Substantia nigra (tissue), 51 donors: ENCODE measurements at places on chromosomes 5 and 9.
A peak's percentile ranks its signal among the peaks of the same experiment; 100 is the strongest.

DNA sequence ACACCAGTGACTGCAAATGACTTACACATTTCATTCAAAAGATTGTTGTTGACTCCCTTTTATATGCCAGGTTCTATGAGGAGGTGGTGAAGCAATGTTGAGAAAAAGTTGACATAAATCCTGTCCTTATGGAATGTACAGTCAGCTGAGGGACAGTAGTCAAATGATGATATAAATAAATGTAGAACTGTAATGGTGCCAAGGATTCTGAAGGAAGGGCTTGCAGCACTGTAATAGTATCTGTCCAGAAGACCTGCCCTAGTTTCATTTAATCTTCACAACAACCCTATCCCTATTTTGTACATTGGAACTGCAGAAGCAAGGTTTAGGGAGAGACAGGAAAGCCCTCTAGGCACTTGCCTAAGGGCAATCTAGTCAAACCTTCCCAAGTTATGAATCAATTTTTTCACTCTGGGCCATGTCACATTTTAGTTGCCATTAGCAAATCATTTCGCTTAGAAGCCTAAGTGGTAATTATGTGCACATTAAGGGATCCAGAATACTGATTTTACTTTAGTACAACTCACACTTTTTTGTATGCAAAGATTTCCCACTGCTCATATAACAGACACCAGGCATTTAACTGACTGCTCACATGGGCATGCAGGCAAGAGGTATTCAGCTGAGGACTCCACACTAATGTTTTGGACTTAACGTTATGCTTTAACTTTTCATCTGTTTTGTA, 34.5 kb upstream of the LIFR start:
- no peak for DNase-seq

- no peak for DNase-seq
Measured at GRCh38 chr9:106583751-106584150, 279.2 kb upstream of the ZNF462 start.

DNA sequence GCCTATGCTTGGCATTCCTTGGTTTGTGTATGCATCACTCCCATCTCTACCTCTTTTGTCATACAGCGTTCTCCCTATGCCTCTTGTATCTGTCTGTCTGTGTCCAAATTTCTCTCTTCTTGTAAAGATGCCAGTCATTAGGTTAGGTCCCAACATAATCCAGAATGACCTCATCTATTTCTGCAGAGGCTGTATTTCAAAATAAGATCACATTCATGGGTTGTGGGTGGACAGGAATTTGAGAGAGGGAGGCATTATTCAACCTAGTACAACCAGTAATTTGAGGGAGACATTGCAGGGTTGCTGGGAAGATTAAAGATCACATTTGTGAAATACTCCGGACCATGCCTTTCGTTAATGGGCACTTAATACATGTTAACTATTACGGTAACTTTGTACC, 155.0 kb downstream of the MAN2A1 start:
- no peak for DNase-seq

DNA sequence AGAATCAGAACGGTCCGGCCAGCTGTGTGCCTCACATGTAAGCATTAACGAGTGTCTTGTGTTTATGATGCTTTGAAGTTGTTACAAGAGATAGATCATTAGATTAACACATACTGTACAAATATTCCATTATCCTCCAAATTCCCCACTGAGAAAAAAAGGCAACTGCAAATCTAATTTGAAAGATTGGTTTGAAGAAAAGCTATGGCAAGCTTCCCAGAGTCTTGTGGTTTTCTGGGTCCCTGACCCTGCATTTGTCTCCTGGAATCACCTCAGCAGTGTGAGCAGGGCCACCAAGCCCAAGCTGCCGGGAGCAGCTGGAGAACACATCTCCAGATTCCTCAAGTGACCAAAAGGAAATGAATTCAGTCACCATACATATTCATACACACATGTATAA, 36.9 kb upstream of the ADAMTS16 start:
- no peak for DNase-seq

GRCh38 chr5:180636016-180636402, 13.4 kb downstream of the FLT4 start:
- DNase-seq: no peak

DNA sequence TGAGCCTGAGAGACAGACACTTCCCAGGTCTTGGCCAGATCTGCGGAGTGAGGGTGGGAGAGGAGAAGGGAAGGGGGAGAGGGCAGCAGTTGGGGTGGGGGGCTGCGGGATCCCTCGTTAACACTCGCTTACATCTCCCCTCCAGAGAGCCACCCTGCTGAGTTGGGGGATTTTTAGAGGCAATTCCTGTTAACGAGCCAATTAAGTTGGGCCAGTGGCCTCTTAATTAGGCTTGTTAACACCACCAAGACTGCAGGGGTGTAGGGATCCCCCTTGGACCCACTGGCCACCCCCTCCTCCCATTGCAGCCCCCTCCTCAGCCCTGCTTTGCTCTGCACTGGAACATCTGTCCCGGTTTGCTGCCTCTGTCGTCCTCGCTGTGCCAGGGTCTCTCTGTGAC, 23.7 kb downstream of the CNTFR start:
- DNase-seq: no peak

GRCh38 chr5:169921384-169921783, 58.9 kb downstream of the INSYN2B start:
- DNase-seq: no peak

- DNase-seq: no peak
Measured at GRCh38 chr9:113388833-113389232, 12.0 kb upstream of the HDHD3 start.

DNA sequence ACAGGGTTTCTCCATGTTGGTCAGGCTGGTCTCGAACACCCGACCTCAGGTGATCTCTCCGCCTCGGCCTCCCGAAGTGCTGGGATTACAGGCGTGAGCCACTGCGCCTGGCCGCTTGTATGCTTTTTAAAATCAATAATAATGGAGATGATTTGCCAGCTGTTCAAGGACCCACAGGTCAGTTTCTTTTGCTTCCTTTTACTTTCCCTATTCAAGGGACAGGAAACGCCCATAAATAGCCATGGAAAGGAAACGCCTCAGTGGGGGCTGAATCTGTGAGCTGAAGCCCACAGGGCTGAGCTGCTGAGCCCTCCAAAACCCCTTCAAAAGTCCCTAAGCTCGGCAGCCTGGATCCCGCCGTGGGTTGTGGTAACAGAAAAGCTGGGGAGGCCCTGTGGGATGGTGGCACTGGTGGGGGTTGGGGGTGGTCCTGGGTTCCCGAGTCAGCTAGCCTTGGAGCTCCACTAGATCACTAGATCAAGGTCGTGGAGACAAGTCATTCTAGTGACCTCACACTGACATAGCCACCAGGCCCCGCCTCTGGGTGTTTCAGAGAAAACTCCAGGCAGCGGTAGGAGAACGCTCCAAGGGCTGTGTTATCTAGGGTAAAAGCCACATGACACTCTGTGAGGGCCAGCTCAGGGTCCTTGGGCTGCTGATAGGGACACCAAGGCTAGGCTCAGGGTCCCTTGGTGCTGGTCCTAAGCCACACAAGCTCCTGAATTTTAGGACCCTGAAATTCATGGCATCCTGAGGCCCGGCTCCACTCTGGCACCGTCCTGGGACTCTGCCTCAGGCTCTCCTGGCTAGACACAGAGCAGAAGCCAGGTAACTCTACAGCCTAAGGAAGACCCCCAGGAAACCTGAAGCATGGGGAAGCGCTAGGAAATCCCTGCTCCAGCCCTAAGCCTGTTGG, 18.0 kb upstream of the DUSP1 start:
- no peak for DNase-seq

DNA sequence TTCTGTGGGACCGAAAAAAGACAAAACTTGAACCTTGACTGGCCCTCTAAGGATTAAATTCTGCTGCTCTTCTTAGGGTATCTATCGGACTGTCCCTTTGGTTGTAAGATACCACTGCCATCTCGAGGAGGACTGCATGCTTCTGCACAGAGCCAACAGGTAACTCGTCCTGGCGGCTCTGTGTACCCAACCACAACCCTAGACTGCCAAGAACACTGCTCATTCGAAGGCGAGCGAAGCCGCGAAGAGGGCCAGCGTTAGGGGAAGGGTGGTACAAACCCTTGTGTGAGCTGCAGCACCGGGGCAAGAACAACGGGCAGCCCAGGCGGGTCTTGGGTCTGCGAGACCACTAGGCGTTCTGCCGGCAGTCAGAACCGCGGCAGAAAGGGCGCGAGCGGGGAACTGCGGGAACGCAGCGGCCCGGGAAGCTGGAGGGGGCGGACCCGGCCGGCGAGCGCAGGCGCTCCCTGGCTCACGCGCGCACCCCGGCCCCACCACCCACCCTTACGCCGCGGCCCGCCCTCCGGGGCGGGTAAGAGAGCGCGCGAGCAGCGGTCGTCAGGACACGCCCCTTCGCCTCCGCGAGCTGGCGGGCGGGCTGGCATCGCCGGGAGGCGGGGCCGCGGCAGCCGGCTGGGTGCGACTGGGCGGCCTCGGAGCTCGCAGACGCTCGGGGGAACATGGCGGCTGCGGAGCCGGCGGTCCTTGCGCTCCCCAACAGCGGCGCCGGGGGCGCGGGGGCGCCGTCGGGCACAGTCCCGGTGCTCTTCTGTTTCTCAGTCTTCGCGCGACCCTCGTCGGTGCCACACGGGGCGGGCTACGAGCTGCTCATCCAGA, at the start of gene ISOC1:
Gene ISOC1 (plus strand): TSS at position 663 of the 837 bp plus-strand sequence. CDS start 18 bp downstream, at position 681.
- peak; percentile 73 for DNase-seq

- DNase-seq: no peak
Measured at GRCh38 chr5:77171141-77171910, 39.2 kb upstream of the PDE8B start.

- no peak for DNase-seq
Measured at GRCh38 chr5:135596788-135597187, 18.0 kb upstream of the CXCL14 start.

GRCh38 chr5:55965525-55965924, 29.2 kb downstream of the IL6ST start:
- no peak for DNase-seq

- DNase-seq: no peak
Measured at GRCh38 chr9:72983512-72984225, 30.8 kb upstream of the ALDH1A1 start.

DNA sequence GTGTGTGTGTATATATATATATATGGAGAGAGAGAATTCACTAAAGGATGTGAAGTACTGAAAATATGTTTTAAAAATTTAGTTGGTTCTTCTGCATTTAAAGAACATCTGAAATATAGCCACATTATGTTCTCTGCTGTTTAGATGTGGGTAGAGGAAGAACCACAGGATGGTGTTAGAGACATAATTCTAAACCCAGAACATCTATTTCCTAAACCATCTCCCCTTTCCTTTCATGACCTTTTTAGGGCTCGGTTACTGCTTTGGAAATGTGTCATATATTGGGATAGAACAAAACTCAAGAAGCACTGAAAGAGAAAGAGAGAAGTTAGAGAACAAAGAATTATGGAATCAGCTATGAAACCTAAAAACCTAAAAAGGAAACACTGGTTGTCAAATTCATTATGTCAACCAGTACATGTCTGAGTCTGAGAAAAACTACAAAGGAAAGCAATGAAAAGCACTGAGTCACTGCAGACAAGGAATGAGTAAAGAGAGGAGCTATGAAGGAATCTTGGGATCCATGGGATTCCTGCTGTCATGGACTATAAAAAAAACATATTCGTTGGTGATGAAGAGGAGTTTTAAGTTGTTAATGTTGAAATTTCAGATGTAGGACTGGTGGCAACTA, 28.4 kb downstream of the SLC12A2 start:
- DNase-seq: no peak

GRCh38 chr5:169106911-169107706, 193.8 kb downstream of the SLIT3 start:
- no peak for DNase-seq

DNA sequence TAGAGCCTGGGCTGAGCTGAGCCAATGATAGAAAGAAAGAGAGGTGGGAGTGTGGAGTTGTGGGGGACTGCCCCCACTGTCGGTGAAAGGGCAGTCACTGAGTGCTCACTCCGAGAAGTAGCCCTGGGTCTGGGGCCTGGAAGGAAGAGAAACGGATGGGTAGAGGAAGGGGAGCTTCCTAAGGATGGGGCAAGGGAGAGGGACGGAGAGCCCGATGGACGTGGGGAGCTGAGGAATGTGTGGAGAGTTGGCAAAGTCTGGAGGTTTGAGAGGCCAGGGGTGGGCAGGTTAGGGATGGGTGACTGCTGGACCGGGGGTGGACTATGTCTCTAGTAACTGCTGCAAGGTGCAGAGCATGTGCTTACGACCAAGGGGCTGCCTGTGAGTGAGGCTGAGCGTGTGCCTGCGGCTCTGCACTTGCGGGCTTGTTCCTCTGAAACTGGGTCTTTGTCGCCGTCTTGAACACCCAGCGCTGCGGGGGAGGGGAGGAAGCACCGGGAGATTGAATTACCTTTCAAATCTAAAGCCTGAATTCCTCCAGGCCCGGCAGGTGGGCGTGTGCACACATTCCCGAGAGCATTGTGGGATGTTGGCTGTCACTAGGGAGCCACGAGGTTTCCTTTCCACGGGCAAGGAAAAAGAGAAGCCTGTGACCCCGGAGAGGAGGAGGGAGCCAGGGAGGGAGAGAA, 76.4 kb upstream of the ARAP3 start:
- no peak for DNase-seq

GRCh38 chr5:14107536-14107935, 35.6 kb upstream of the TRIO start:
- no peak for DNase-seq

- DNase-seq: no peak
Measured at GRCh38 chr9:16316911-16317817, 553.3 kb downstream of the BNC2 start.

GRCh38 chr9:129166623-129167557, 11.2 kb downstream of the IER5L start:
- no peak for DNase-seq

DNA sequence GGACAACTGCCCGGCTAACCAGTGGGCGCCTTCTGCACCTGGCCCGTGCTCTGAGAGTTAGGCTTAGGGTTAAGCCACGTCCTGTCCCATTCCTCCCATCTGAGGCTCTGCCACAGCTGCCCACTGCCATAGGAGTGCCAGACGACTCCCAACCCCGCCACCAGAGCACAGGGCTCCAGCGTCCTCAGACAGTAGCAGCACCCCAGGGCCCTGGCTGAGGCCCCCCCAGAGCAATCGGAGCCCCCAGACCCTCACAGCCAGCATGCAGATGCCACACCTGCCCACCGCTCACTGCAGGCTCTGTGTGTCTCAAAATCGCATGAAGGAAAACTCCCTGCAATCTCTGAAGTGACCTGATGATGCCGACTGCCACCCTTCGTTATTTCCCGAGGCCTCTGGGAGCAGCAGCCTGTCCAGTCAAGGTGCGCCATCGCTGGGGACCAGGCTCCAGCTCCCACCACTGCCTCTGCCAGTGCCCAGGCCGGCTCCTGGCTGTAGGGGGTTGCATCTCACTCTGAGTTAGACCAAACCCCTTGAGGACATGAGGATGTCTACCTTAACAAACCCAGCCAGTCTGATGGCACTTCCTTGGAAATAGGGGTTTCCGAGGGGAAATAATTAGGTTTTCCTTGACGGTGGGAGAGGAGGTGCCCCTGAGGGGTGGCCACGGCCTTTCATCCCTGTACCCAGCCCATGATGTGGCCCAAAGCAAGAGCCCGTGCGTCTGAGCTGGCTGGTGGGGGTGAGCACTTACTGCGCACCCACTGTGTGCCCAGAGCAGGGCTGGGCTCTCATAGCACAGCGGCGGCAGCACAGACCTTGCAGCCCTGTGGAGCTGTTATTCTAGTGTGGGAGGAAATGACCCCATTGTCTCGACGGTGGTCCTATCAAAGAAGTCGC, 58.0 kb upstream of the RNF130 start:
- no peak for DNase-seq
